Lower lobe of right lung (tissue), 2 donors: ENCODE measurements at places on chromosomes 2 and 18. TPM values are rescaled to one million over a fixed set of nuclear protein-coding genes. Genes with fewer than 3 reads are reported as not detected.

Gene EN1
- total RNA-seq = 0.15 TPM

Gene SH3BP4
- total RNA-seq = 36.8 TPM

Gene SATB2
- 5.0 TPM for total RNA-seq

Gene CDK15
- total RNA-seq = 4.5 TPM

Gene ATP8B1
- total RNA-seq = 27.2 TPM

Gene TSN
- total RNA-seq = 36.2 TPM

Gene IL1F10
- not detected for total RNA-seq

Gene CCDC178
- total RNA-seq = not detected

Gene MAPRE3
- total RNA-seq = 27.1 TPM

Gene PDE11A
- total RNA-seq = 0.27 TPM

Gene SPIRE1
- 42.1 TPM for total RNA-seq

Gene ATIC
- 65.5 TPM for total RNA-seq

Gene GRB14
- total RNA-seq = 4.6 TPM

Gene ANKRD39
- 9.4 TPM for total RNA-seq

Gene CHRND
- total RNA-seq = not detected

Gene NAT8
- total RNA-seq = not detected

Gene CCDC150
- 1.5 TPM for total RNA-seq

Gene SLC8A1
- 58.5 TPM for total RNA-seq

Gene KCNIP3
- 2.6 TPM for total RNA-seq

Gene RIT2
- not detected for total RNA-seq

Gene KDM3A
- 55.8 TPM for total RNA-seq

Gene GPATCH11
- total RNA-seq = 10.8 TPM

Gene ASXL2
- total RNA-seq = 39.3 TPM

Gene SRD5A2
- total RNA-seq = 1.2 TPM

Gene PTPRN
- total RNA-seq = not detected

Gene CPO
- not detected for total RNA-seq

Gene SGO2
- total RNA-seq = 2.8 TPM

Gene GNLY
- 21.5 TPM for total RNA-seq

Gene DSG1
- total RNA-seq = not detected

Gene GRHL1
- 6.5 TPM for total RNA-seq

Gene DNAJC5G
- total RNA-seq = not detected

Gene NFATC1
- total RNA-seq = 21.4 TPM

Gene NTSR2
- total RNA-seq = not detected

Gene PHLPP1
- total RNA-seq = 12.6 TPM

Gene RMC1
- total RNA-seq = 34.2 TPM

Gene SNORC
- 0.53 TPM for total RNA-seq

Gene CRYGC
- not detected for total RNA-seq

Gene TMEM131
- 42.2 TPM for total RNA-seq

Gene CGREF1
- total RNA-seq = 0.74 TPM

Gene CCDC102B
- 29.4 TPM for total RNA-seq

Gene AQP4
- total RNA-seq = 301 TPM

Gene EFEMP1
- 219 TPM for total RNA-seq

Gene PRKAG3
- not detected for total RNA-seq

Gene FIGN
- total RNA-seq = 5.8 TPM

Gene DDX18
- 48.0 TPM for total RNA-seq

Gene AQP12B
- total RNA-seq = not detected

Gene APCDD1
- total RNA-seq = 33.4 TPM

Gene OR6B2
- total RNA-seq = not detected

Gene AMER3
- total RNA-seq = not detected

Gene CHRNA1
- not detected for total RNA-seq

Gene SAG
- total RNA-seq = not detected

Gene MZT2A
- total RNA-seq = 49.9 TPM

Gene BCL2
- total RNA-seq = 11.0 TPM

Gene UBE2E3
- total RNA-seq = 39.7 TPM

Gene GAREM1
- total RNA-seq = 10.3 TPM

Gene RHOB
- total RNA-seq = 176 TPM

Gene LCT
- total RNA-seq = not detected

Gene ZNG1B
- total RNA-seq = 32.0 TPM
